Choroid plexus epithelial cell (primary cell): ENCODE measurements at places on chromosomes 11 and 22.

DNA sequence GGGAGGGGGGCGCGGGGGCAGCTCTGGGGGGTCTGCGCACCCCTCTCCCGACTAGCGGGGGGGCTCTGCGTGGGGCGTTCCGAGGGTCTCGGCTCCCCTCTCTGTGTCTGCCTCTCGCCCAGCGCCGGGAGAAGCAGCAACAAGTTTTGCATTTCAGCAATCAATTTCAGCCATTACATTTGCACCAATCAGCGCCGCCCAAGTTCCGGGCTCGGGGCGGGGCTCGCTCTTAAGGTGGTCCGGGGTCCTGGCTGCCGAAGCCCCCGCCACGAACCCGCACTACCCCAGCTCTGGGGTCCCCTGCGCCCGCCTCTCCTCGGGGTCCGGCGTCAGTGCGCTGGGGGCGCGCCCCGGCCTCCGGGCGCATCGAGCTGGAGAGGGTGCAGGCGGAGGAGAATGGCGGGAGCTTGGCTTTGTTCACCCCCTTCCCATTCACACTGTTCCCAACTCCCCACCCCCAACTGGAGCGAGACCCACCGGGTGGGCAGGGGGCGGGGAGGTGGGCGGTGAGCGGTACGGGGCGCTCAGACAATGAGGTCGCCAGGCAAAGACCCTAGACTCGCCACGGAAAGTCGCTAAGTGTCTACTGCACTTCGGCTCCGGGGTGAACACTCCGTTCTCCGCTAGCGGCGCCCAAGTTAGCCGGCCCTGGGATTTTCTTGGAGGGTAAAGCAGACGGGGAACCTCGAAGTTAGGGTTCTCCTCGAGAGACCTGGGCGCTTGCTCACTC is at the start of gene MN1:
Gene MN1, minus strand, starts transcription at position 141 of the 730 bp plus-strand sequence. CDS start 1,213 bp downstream, outside the sequence.
- peak; percentile 54 for DNase-seq

DNA sequence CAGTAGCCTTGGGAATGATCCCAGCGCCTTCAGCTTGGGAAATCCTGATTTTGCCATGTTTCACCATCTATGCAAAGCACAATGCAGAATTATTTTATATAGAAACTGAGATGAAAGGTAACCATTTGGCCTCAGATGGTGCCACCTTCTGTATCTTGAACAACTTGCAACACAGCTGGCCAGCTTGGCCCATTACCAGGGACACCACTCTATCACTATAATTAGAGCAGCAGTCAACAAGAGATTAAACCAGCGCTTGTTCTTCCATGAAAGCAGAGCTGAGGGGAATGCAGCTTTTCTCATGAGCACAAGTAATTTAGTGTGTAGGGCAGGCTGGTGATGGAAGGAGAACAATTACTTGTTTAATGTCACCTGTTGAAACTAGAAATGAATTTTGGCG is 6.7 kb upstream of the ZDHHC13 start:
- DNase-seq, result no peak

GRCh38 chr22:22911327-22912134 is 23.9 kb downstream of the IGLL5 start:
- DNase-seq, result no peak

GRCh38 chr11:47398011-47398410 is 10.4 kb upstream of the SLC39A13 start:
- no peak for DNase-seq

DNA sequence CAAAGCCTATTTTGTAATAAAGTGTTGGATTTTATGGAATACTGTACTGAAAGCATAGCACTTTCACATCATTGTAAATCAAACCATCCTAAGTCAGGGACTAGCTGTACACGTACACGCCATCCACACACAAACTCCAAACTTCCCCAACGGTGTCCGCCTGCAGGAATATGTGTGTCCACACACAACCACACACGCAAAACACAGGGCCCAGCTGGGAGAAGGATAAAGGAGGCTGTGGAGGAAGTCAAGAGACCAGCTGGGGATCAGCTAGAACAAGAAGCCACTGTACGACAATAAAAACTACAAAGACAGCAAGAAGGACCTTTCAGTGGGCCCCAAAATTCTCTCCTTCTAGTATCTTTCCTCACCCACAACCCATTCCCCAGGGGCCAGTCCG is 1.6 kb downstream of the TRIM29 start:
- DNase-seq, result no peak

DNA sequence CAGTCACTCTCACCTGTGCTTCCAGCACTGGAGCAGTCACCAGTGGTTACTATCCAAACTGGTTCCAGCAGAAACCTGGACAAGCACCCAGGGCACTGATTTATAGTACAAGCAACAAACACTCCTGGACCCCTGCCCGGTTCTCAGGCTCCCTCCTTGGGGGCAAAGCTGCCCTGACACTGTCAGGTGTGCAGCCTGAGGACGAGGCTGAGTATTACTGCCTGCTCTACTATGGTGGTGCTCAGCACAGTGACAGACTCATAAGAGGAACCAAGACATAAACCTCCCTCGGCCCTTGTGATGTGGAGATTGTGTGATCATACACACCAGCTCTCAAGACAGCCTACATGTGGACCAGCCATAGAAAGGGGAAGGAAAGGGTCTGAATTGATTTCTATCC is 113.3 kb downstream of the ZNF280B start:
- DNase-seq, result no peak

DNA sequence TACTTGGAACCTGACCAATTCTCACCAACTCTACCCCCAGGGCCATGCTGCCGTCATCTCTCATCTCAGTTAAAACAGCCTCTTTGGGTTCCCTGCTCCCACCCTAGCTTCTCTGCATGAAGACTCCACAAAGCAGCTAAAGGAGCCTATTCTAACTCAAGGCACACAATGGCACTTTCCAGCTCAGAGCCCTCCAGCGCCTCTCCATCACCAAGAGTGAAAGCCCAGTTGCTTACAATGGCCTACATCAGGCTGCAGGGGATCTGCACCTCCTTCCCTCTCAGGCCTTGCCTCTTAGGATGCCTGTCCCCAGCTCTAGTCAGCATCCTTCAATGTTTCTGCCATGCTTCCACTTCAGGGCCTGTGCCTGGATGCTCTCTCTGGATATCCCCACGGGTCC is 83.7 kb upstream of the GNAZ start:
- DNase-seq, result no peak

- DNase-seq, result peak; percentile 1
These were observed 72.5 kb downstream of the GLYATL1 start for GRCh38 chr11:59011655-59012397.

DNA sequence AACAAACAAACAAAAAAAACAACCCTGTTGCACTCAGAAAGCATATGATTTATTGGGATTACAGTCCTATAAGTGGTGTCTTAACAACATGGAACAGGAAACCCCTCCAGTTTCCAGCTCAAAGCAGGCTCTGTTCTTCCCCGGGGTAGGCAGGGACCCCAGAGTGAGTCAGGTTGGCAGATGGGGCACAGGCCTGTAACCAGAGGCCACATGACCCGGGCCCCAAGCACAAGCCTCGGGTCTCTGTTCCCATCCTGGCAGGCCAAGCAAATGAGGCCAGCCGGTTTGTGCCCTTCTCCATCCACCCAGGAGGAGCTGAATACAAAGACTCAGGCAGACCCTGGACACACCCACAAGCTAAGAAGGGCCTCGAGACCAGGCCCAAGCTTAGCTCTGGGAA is 75.8 kb downstream of the NAT10 start:
- DNase-seq, result no peak

GRCh38 chr22:35517769-35518530 is 22.7 kb upstream of the RASD2 start:
- no peak for DNase-seq

- peak; percentile 37 for DNase-seq
These were observed 31.7 kb downstream of the INSC start for GRCh38 chr11:15146271-15147003.

GRCh38 chr22:41021061-41021612 is 70.0 kb downstream of the RBX1 start:
- no peak for DNase-seq

GRCh38 chr11:13009921-13010748 is 1.0 kb downstream of the RASSF10 start:
- peak; percentile 21 for DNase-seq

DNA sequence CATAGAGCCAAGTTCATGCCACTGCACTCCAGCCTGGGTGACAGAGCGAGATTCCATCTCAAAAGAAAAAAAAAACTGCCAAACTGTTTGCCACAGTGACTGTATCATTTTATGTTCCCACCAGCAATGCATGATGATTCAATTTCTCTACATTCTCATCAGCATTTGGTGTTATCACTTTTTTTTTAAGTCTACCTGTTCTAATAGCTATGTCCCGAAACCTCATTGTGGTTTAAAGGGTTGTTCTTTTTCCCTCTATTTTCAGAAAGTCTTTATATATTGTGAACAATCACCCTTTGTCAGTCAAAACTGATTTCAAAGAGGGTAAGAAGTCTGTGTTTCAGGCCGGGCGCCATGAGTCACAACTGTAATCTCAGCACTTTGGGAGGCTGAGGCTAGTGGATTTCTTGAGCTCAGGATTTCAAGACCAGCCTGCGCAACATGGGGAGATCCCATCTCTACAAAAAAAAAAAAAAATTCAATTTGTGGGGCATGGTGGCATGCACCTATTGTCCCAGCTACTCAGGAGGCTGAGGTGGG is 14.8 kb upstream of the FAM168A start:
- DNase-seq, result no peak

DNA sequence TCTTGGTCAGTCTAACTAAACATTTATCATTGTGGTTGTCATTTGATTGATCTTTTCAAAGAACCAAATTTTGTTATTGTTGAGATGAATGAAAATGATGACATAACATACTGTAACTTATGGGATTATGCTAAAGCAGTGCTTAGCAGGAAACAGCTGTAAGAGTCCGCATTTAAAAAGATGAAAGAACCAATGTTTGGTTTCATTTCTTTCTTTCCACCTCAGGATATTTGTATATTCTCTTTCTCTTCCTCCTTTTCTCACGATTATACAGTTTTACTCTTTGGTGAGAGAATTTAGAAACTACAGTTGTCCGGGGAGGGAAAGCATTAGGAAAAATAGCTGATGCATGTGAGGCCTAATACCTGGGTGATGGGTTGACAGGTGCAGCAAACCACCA is 23.1 kb downstream of the PIH1D2 start:
- no peak for DNase-seq
